ENCODE measurements at places on chromosomes 16 and 17.

- no peak for DNase-seq
Measured at GRCh38 chr16:30382111-30382881, at the start of gene SEPTIN1. SEPTIN1 (minus strand) TSS chr16:30382561; CDS start chr16:30382542, 19 bp downstream.

- no peak for DNase-seq
Measured at GRCh38 chr17:57534863-57535248, 210.2 kb downstream of the CCDC182 start.

- no peak for DNase-seq
Measured at GRCh38 chr17:64254755-64255154, 8.3 kb downstream of the TEX2 start.

DNA sequence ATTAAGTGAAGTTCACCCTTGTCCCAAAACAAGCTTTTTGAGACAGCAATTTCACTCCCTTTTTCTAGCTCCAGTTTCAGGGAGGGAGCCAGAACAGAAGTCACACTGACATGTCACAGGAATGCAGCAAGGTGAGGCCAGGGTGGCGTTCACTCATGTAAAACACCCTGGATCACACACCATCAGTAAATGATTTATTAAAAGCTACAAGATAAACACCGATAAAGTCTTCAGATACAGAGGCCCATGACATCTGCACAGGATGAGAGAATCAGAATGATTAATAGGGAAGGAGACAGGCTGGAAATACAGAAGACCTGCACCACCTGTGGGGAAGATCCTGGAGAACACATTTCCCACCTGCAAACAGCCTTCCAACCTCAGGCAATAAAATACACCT lies 77.5 kb upstream of the DYNLRB2 start:
- no peak for DNase-seq

DNA sequence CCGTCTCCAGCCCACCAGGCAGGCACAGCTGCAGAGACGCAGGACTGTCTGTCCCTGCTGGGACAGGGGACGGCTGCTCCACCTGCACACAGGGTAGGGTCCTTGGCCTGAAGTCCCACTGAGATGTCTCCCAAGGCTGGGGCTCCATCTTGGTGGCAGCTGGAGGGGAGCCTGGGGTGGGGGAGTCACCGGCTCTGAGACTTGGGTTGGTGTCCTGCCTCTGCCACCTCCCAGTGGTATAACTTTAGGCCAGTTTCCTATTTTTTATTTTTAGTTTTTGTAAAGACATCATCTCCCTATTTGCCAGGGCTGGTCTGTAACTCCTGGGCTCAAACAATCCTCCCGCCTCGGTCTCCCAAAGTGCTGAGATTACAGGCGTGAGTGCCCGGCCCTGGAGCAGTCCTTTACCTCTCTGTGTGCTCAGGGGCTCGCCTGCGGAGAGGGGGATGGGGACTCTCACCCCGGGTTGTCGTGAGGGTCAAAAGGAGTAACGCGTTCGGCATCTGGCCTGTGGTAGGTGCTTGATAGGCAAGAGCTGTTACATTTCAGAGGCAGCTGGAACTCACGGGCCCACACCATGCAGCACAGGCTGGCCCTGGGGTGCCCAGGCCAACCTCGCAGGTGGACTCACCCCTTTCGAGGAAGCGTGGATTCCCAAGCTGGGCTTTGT lies 46.6 kb upstream of the DOC2B start:
- no peak for DNase-seq

- DNase-seq: no peak
Measured at GRCh38 chr16:57235128-57236021, 9.7 kb upstream of the ARL2BP start.

DNA sequence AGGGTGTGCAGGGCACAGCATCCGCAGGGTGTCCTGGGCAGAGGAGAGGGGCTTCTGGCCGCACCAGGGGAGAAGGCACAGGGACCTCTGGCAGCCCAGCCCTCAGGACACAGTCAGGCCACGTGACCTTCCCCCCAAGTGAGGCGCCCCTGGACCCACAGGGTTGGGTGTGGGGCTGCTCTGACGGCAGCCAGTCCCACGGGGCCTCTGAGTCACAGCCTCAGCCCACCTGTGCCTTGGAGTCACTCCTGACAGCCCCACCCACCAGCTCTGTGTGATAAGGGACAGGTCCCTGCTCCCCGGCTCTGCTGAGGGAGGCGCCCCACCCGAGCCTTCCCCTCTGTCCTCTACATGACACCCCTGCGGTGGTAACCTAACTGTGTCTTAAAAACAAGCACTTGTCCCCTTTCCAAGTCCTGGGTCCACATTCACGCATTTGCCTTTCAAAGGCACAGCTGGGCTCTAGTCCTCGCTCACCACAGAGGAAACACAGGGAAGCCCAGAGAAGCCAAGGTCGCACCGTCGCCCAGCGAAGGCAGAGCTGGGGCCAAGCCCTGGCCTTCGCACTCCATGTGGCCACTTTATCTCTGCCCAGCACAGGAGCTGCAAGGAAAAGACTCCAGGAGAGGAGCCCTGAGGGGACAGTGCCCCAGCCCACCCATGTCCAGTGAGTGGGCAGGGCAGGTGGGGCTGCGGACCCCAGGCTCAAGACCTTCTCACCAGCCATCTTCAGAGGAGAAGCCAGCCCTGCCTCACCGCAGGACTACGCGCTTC lies 5.1 kb upstream of the NPTX1 start:
- no peak for DNase-seq

DNA sequence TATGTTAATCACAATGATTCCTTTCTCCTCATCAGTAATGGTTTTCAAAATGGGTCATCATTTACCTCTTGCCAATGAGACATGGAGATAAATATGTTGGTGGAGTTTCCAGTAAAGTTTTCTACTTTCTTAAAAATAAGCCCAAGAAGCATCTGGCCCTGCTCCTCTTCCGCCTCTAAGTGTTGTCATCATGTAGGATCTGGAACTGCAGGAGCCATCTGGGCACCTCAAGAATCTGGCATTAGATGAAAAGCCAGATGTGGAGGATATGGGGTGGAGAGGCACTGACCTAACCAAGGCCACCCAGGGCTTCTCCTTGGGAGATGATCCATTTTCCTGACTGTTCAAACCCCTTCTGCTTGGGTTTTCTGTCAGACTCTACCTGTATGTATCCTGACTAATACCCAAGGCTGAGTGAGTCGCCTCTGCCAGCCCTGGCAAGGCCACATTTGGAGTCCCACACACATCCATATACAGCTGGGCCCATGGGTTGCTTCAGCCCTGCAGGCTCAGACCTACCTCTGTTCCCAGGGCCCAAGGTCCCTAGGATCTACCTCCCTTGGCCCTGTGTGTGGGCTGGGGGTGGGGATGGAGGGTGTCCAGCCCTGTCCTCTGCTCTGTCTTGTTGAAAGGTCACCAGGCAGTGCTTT lies 24.6 kb downstream of the CCDC182 start:
- DNase-seq: no peak

GRCh38 chr17:13429201-13429600 lies 172.5 kb downstream of the HS3ST3A1 start:
- DNase-seq: no peak

GRCh38 chr17:35243561-35244340 lies 879 bp downstream of the SLFN5 start:
- DNase-seq: peak; percentile 72

GRCh38 chr17:77429369-77429968 lies 288.7 kb downstream of the SEC14L1 start:
- no peak for DNase-seq

- no peak for DNase-seq
Measured at GRCh38 chr16:27222249-27223225, 19.2 kb downstream of the KDM8 start.

GRCh38 chr16:414395-415169 lies 10.9 kb upstream of the RAB11FIP3 start:
- DNase-seq: no peak

- DNase-seq: no peak
Measured at GRCh38 chr17:17933775-17934174, 38.4 kb downstream of the TOM1L2 start.
